T-helper 1 cell (primary cell): ENCODE measurements at places on chromosomes 7 and 10.

GRCh38 chr10:23110722-23111516 lies 15.5 kb downstream of the MSRB2 start:
- DNase-seq: no peak

DNA sequence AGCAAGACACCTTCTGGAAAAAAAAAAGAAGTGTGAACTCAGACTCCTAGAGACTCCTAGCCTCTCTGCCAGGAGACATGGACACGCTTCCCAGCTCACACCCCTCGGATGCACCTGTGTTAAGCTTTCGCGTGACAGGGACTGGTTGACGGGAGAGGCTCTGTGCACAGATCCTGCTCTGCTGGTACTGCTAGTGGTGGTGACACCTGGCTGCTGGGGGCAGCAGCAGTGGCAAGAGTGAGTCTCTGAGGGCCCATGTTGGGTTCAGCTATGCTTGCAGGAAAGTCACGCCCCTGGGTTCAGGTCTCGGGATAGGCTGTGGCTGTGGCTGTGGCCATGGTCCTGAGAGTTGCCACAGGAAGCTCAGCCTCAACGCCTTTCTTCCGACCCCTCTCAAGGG lies 81.1 kb downstream of the XRCC2 start:
- no peak for DNase-seq

GRCh38 chr10:7408291-7409044 lies 2.4 kb downstream of the SFMBT2 start:
- DNase-seq: no peak

DNA sequence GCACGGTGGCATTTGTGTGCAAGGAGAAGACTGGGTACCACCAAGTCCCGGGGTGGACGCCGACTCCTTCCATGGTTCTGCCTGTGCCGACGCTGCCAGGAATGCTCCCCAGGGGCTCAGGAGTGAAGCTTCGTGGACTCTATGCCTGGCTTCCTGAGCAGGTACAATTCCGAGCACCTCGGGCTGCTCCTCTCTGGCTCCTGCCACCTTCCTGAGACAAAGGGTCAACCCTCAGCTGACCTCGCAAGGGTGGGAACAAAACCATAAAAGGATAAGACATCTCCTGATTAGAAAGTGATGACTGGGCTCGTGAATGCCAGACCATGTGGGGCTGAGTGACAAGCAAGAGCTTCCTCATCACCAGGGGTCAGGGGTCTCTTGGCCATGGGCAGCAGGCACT lies 31.8 kb downstream of the CALML3 start:
- DNase-seq: no peak

GRCh38 chr7:3481435-3481834 lies 180.4 kb downstream of the SDK1 start:
- no peak for DNase-seq

GRCh38 chr10:131419797-131420196 lies 108.3 kb upstream of the TCERG1L start:
- DNase-seq: no peak

- DNase-seq: no peak
These were observed 191.5 kb downstream of the PHTF2 start for GRCh38 chr7:77989981-77990566.

- no peak for DNase-seq
These were observed 42.5 kb upstream of the BTRC start for GRCh38 chr10:101311185-101312066.

DNA sequence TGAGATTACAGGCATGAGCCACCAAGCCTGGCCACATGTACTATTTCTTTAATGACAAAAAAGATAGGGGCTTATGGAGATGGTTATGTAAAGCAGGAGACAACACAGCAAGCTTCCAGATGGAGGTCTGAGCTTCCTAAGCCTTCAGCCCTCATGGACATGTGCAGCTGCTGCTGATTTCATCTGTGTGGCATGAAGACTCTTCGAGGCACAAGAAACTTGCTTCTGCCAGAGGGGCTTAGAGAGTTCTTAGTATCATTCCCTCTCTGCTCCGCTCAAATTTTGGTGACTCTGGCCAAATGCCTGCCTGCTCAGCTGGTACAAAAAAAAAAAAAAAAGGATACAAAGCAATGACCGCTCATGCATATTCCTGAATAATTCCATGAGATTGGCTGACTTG lies 552.5 kb downstream of the TYW1 start:
- no peak for DNase-seq
